ENCODE measurements at places on chromosomes 1 and 21.
A peak's percentile ranks its signal among the peaks of the same experiment; 100 is the strongest.

DNA sequence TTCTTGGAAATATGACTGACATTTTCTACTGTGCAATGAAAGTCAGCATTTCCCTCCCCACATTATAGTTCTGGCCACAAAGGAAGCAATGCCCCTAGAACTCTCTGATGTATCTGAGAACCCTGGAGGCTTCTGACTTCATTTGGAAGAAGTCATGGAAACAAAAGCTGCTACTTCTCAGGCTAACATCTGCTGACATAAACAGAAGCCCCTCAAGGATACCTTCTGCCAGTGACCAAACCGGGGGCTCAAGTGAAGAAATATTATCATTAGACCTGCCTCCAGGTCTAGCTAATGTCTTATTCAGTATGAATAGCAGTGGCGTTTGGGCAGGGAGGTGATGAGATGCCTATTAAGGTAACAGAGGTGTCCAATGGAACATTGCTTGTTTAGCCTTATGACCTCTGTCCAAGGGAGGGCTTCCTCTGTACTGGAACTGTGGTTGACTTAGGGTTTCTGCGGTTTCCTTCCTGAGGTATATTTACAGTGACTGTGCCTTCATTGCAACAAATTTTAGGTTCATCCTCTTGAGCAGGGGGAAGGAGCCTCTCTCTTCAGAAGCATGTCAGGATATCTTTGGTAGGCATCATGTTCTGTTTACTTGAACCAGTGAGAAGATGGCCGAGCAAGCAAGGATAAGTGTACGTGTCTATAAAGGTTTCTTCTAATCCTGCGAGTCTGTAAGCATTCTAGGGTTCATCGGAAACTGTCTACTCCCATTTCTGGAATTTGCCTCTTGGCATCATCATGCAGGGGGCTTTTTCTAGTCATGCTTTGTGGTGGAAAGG lies 161.7 kb downstream of the PBX1 start:
- peak; percentile 73 for DNase-seq

DNA sequence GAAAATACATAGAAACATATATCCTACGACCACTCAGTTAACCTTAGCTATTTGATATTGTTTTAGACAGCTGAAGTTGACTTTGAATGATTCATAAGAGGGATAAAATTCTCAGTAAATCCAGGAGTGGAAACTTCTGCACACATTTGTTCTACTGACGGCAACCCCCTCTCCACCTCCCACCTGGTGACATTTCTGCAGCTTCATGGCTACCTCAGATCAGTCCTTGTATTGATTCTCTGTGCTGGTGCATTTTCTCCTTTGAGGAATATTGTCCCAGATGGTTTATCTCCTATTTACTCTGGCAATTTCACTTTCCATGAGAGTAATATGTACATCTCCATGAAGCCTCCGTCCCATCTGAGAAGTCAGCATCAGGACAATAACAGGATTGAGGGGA lies 57.7 kb upstream of the COA6 start:
- no peak for DNase-seq

DNA sequence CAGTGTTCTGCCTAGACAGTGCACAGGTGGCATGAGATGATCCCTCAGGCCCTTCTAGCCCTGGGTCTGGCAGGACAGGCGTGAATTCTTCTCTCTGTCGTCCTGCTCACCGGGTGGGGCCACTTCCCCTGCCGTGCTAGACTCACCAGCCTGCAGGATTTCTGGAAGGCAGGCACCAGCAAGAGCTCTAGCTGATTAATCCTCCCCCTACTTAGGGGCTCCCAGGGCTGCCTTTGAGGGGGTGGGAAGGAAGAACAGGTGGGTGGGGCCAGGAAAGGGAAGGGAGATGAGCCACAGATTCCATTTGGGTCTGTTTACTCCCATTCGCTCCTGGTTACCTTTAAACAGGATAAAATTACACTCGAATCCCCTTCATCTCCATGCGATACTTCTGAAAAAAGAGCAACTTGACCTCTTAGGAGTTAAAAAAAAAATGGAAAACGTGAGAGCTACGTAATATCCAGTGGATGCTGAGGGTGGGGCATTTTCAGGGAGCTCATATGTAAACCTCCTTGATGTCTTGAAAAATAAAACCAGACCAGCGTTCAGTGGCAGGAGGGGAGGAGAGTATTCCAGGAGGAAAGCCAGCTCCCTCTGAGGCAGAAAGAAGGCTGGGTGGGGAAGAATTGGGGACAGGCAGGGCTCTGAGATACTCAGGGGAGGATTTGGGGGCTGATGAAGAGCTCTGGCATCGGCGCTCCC lies 665.5 kb downstream of the PTPRU start:
- no peak for DNase-seq

GRCh38 chr21:22421416-22422180 lies 1423.4 kb downstream of the NCAM2 start:
- no peak for DNase-seq

GRCh38 chr21:16978309-16978895 lies 534.4 kb upstream of the CXADR start:
- no peak for DNase-seq

GRCh38 chr1:110005971-110006370 lies 21.4 kb downstream of the AHCYL1 start:
- peak; percentile 36 for DNase-seq

GRCh38 chr21:20259031-20259867 lies 739.0 kb upstream of the NCAM2 start:
- DNase-seq: no peak

DNA sequence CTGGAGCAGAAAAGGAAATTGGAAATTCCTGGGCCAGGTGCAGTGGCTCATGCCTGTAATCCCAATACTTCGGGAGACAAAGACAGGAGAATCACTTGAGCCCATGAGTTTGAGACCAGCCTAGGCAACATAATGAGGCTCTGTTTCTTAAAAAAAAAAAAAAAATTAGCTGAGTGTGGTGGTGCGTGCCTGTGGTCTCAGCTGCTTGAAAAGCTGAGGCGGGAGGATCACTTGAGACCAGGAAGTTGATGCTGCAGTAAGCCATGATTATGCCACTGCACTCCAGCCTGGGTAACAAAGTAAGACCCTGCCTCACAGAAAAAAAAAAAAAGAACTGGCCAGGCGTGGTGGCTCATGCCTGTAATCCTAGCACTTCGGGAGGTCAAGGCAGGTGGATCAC lies 56.7 kb downstream of the SRSF11 start:
- DNase-seq: no peak

- DNase-seq: peak; percentile 91
Measured at GRCh38 chr1:200738327-200738948, at the start of gene CAMSAP2. Gene CAMSAP2 (plus strand): TSS chr1:200738893. CDS start chr1:200739828, 935 bp downstream.

DNA sequence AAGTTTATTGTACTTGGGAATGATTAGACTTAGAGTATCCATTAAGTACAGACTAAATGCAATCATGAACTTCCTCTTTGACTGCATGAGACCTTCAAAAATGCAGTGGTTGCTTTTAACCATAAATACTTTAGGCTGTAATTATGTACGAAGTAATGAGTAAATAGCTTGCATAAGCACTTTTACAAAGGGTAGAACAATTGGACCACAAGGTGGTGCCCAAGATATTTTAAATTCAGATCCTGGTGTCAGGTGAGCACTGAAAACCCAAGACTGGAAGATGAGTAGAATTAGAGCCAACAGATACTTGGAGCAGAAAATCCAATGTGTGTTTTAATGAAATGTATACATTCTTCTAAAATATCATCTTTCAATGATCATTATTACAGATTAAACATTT lies 43.4 kb upstream of the RHOU start:
- DNase-seq: peak; percentile 47

DNA sequence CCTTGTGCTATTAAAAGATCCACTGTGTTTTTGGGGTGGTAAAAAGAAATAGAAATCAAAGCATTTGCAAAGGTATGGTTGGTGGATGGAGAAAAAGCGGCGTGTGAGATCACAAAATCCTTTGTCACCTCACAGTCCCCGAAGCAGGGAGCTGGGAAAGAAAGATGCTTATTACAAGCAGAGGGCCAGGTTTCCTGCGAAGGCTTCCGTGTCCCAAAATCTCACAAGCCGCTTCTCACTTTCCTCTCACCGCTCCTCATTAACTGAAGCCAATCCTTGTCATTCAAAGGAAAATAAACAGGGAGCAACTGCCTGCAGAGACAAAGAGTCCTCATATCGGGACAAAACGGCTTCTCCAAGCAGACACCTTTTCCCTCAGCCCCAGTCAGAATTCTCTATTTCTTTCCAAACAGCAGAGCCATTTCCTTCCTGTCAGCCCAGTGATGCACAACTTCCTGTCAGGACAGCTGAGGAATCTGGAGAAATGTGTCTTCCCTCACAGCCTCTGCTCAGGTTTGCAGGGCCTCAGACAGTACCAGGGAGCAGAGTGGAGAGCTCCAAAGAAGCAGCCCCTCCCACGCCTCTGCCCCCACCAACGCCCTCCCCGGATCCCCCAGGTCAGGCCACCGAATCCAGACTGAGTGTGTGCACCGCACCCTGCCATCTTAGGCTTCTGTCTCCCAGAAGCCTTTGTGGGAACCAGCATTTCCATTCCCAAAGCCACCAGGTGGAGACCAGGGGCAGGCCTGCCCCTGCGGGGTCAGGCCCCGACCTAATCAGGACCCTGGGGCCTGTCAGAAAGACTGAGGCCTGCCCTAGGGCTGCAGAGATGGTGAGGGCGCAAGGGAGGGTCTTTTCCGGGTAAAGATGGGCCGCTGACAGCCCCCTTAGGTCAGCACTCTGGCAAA lies 29.6 kb downstream of the KCNN3 start:
- no peak for DNase-seq

DNA sequence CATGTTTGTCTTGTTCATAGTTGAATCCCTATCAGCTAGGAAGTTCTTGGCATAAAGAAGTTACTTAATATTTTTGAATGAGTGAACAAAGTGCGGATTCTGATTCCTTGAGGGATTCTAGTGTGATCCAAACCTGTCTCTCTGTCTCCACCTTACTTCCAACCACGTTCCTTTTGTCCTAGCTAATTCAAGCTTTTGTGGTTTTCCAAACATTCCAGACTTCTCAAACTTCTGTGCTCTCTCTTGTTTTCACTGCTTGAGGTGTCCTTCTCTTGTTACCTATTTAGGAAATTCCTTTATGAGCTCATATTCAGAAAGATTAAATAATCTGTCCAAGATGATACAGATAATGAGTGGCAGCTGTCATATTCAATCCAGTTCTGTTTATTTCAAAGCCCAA lies 353.2 kb downstream of the PTBP2 start:
- no peak for DNase-seq

DNA sequence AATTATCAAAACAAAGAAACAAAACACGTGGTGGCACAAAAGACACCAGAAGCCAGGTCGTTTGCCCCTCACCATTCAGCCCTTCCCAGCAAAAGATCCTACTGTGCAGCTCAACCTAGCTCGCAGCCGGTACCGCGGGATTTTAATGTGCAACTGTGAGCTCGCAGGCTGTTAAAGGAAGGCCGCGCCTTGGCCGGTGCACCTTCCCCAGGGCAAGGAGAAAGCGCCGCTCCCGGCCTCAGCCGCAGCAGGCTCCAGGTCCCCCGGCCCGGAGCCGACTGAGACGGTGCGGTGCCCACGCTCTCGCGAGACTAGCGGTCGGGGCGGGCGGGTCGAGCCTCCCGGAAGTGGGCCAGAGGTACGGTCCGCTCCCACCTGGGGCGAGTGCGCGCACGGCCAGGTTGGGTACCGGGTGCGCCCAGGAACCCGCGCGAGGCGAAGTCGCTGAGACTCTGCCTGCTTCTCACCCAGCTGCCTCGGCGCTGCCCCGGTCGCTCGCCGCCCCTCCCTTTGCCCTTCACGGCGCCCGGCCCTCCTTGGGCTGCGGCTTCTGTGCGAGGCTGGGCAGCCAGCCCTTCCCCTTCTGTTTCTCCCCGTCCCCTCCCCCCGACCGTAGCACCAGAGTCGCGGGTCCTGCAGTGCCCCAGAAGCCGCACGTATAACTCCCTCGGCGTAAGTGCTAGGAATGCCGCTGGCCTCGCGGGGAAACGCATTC lies at the start of gene AGL:
AGL (plus strand) TSS at position 618 of the 715 bp plus-strand sequence. CDS start 682 bp downstream, outside the sequence.
- peak; percentile 72 for DNase-seq

GRCh38 chr1:204453141-204453772 lies 41.3 kb downstream of the PIK3C2B start:
- no peak for DNase-seq

- DNase-seq: no peak
Measured at GRCh38 chr21:42213082-42213774, 5.7 kb upstream of the ABCG1 start.

DNA sequence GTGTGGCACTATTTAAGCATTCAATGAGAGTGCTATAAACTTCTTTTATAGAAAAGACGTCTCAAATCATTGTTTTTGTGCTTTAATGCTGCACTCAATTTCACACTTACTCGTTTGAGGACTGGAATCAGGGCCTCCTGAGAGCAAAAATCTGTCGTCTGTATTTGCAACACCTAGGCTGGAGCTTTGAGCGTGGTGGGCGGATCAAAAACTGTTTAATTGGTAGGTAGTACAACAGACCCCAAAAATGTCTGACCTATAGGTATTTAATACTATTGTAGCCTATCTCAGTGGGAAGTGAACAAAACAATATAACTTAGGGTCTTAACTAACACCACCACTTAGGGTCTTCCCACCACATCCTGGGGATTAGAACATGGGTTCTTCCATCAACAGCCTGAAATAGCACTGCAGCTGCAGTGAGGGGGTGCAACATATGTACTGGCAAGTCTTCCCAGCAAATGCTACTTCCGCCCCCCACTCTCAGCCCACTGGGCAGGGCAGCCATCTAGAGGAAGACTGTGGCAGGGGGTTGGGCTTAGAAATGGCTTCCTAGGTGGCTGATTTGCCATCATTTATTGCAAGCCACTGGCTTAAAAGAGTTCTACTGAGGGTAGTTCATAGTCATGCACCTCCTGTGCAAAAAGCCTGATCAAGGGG lies 48.3 kb downstream of the CD46 start:
- DNase-seq: no peak

DNA sequence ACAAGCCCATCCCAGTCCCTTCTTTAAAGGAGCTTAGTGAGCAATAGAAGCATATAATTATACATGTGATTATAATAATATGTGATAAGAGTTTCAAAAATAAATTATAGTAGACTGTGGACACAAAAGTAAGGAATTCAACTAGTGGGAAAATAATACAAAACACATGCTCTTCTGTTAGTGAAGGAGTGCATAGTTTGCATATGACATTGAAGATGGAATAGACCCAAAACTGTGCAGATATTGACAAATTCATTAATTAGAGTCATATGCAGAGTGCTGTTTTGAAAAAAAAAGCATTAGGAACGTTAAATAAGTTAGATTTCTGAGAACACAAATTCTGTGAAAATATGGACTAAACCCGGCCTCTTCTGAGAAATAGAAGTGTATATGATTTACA lies 278.8 kb downstream of the ASTN1 start:
- DNase-seq: no peak

GRCh38 chr1:227621211-227621610 lies 57.9 kb downstream of the ZNF678 start:
- DNase-seq: no peak

DNA sequence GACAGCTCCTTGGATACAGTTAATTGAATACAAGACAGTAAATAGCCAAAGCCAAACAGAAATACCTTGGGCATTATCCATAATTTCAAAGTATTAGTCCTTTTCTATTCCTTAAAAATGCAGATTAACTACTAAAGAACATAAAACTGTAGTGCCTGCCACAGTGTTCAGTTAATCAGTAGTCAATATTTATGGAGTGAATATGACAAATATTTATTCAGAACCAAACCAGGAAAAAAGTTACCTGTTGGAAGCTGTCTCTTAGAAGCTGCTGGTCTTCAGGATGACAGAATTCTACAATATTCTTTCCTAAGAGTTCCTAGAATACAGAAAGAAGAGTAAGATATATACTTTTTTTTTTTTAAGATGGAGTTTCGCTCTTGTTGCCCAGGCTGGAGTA lies 18.2 kb upstream of the CTSK start:
- DNase-seq: no peak

All from astrocyte of the spinal cord (primary cell).